ENCODE measurements at places on chromosomes 5 and 9.

DNA sequence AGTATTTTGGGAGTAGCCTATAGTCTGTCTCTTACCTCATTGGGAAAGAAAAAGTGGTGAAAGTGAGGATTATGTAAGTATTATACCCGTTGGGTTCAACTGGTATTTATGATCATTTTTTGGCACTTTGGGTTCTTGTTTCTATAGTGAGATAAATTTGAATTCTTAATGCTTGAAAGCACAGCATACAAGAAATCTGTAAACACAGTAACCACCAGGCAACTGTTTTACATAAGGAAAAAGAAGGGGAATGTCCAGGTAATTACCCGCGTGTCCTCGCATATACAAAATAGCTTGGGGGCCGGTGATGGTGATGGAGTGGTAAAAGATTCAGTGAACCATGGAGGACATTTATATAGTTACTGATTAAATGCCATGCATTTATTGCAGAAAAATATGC is 60.5 kb downstream of the BASP1 start:
- no peak for DNase-seq

GRCh38 chr5:107253246-107253645 is 417.5 kb downstream of the EFNA5 start:
- no peak for DNase-seq

DNA sequence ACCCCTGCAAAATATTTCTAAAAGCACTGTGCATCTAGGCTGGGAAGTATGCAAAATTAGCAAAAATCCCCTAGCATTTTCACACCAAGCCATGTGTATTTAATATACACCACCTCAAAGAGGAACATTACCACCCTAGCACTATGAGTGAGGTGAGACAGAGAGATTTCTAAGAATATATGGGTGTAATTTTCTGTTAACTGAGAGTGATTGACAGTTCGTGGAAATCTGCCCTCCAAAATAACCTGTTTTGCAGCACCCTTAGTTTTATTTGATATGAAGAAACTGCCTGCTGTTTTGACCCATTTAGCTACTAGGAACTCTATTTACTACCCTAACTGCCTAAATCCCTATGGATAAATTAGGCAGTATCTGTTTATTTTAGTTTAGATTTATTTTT is 64.2 kb upstream of the CDKN2B start:
- DNase-seq: no peak

DNA sequence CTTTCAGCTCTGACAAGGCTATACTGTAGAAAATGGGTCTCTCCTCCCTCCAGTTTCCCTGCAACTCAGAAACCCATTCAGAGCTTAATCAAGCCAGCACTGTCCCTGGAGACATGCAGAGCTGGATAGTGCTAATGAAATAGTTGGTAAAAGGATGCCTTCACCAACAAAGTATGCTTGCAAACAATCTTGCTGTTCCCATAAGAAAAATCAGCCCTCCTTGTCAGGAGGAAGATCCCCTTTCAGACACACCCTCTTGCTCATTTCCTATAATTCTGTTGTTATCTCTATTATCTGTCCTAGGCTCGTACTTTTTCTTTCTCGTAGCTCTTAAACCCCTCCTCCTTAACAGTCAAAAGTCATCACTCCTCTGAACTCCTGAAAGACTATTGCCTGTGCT is 9.9 kb upstream of the OSMR start:
- no peak for DNase-seq

DNA sequence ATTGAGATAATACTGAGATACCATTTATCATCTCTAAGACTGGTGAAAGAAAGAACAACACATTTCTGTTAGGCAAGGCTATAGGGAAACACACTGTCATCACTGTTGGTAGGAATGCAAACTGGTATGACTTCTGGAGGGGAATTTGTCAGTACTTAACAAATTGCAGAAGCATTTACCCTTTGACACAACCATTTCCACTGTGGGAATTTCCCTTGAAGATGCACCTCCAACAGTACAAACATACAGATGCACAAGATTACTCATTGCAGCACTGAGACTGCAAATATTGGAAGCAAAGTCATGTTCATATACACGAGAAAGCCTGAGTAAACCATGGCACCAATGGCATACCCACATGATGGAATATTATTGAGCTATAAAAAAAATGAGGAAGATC is 17.6 kb downstream of the GM2A start:
- DNase-seq: no peak

DNA sequence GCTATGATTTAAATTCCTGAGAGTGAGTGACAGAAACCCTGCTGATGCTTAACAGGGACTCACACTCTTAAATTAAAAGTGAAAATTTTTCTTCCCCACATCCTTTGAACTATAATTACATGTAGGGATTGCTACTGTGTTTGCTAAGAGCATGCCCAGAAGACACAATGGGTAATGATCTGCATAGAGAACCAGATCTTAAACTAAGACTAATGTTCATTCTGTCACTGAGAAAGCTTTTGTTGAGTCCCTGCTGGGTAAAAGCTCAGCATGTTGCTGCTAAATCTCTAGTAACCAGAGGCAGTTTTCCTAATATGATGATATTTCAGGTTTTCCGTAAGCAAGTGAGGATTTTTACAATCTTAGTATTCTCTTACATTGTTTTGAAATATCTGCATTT is 424.8 kb upstream of the SMC2 start:
- no peak for DNase-seq

DNA sequence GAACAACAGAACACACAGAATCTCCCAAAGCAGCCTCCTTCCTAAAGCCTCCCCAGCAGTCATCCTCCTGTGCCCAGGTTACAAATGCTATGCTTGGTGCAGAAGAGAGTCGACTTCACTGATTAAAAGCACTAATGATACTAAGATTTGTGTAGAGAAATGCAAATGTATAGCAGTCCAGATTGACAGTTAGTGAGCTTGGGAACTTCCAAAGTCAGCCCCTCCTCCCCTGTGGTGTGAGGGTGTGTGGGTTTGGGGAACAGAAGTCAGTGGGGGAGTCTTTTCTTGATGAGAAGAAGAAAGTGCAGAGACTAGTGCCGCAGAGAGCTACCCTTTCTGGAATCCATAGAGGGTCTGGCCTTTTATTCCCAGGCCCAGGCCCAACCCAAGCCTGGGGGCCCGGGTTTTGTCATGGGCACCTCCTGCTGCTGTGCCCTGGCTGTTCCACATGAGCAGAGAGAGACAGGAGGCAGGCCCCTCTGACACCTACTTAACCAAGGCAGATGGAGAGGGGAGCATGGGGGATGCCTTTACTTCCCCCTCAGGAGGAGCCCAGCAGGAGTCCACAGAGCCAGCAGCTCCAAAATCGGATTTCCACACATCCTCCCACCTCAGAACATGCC is 173.3 kb downstream of the DENND1A start:
- DNase-seq: no peak

DNA sequence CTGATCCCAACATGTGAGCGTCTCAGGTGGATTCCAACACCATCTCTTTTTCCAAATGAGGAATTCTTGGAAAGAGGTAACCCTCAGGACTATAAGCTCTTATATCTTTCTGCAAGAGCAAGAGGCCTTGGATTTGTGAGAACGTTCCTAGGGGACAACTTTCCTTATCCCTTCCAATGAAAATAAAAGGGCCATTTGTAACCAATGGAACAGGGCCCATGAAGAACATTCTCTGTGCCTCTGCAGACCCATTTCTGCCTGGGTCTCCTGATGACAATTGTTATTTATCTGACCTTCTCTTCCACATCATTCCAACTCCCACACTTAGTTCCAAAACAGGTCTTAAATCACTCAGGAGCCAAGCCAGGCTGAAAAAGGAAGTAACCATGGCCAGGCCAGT is 202.6 kb downstream of the ZNF462 start:
- no peak for DNase-seq

DNA sequence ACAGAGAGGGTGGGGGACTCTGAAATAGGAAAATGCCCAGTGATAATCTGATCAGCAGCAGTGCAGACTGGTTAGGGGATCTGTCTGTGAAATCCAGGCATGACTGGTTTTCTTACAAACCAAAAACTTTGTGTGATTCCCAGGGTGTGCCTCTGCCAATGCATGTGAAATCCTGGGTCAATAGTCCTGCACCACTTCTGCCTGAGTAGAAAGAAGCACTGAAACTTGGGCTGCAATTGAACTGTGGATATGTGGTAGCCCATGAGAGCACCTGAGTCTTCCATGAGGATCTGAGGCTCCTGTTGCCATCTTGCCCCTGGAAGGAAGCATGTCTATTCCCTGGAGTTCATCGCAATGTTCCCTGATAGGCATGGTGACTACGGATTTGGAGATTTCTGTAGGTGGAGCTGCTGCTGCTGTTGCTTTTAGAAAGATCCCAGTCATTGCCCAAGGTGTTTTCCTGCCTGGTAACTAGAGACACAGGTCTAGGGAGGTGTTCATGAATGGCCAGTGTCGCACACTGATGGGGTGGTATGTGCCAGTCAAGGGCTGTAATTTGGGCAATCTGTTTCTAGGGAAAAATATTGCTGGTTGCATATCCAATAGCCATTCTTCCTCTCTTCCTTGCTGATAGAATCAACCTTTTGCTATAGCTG is 146.7 kb downstream of the CARTPT start:
- no peak for DNase-seq

GRCh38 chr9:31535651-31536050 is 848.8 kb upstream of the ACO1 start:
- DNase-seq: no peak

GRCh38 chr5:80240368-80240986 is 15.4 kb downstream of the SERINC5 start:
- DNase-seq: no peak

GRCh38 chr5:16695779-16696178 is 79.0 kb upstream of the RETREG1 start:
- DNase-seq: no peak

GRCh38 chr9:77325058-77325457 is 147.7 kb downstream of the VPS13A start:
- no peak for DNase-seq

GRCh38 chr5:107285772-107286171 is 385.0 kb downstream of the EFNA5 start:
- no peak for DNase-seq

GRCh38 chr9:91328186-91328585 is 33.5 kb downstream of the AUH start:
- DNase-seq: no peak

GRCh38 chr5:146606893-146607292 is 90.9 kb upstream of the GPR151 start:
- no peak for DNase-seq

DNA sequence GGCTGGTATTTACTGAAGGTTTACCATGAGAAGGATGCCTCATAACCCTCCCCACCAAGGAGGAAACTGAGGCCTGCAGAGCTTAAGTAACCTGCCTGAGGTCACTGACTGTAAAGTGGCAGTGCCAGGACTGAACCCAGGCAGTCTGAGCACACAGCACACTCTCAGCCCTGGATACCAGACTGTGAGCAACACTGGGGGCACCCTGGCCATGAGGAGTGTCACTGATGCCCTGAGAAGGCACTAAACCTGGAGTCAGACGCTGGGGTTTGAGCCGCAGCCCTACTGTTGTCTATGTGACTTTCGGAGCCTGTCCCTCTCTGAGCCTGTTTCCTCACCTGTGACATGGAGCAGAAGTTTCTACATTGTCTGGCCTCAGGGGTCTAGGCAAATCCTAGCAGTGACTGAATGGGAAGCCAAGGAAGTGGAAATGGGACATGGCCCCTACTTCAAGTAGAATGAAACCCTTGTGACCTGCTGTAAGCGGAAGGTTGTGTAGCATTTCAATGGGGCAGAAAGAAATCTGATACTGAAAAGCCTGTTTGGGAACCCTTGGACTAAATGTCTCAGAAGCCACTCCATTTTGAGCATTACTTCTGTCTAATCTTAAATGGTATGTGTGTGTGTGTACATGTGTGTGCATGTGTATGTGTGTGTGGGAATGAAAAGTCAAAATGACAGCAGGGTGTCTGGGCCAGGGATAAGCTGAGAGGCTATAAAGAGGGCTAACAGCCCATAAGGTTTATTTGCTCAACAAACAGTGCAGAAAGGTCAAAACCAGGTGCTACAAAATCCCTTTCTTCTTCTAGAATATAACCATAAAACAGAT is 36.0 kb downstream of the B4GALT1 start:
- DNase-seq: no peak

GRCh38 chr9:69806627-69807026 is 14.0 kb upstream of the CFAP95 start:
- DNase-seq: no peak

DNA sequence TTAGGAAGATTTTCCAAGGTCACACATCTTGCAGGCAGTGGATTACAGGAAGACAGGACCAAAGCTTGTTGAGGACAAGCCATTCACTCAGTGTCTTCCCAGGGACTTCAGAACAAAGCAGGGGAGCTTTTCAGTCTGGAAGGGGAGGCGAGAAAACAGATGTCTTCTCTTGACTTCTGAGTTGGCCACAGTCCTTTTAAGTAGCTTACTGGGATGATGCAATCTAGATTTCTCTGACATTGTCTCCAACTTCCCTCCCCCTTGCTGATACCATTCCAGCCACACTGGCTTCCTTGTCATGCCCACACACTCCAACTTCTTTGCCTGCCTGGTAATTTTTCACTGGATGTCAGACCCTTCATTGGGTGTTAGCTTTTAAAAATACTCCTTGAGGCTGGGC is 174.2 kb upstream of the TBC1D2 start:
- DNase-seq: no peak

DNA sequence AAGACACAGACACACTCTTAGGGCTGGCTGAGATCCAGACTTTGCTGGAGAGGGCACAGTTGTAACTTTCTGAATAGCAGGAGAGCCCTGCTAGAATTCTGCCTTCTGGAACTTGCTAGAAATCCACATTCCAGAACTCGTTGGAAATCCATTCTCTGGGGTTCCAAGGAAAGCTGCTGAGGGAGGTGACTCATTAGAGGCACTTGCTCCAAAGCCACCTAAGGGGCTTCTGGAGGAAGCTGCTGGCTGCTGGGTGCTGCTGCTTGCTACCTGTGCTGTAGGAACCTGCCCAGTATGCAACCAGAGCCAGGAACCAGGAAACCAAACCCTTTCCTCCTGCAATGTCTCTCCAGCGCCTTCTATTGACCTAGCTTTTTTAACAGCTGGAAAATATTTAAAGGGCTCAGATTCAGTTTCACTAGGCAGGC is 4.1 kb upstream of the TLE4 start:
- no peak for DNase-seq

DNA sequence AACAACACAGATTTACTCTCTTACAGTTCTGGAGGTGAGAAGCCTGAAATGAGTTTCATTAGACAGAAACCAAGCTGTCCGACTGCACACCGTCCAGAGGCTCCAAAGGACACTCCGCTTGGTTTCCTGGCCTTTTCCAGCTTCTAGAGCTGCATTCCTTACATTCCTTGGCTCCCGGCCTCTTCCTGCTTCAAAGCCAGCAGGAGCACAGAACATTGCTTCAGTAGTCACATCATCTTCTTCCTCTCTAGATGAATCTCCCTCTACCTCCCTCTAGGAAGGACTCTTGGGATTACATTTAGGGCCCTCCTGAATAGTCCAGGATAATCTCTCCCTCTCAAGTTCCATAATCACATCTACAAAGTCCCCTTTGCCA is 213.3 kb downstream of the CDK5RAP2 start:
- no peak for DNase-seq
